ENCODE measurements at places on chromosomes 13 and 19.

DNA sequence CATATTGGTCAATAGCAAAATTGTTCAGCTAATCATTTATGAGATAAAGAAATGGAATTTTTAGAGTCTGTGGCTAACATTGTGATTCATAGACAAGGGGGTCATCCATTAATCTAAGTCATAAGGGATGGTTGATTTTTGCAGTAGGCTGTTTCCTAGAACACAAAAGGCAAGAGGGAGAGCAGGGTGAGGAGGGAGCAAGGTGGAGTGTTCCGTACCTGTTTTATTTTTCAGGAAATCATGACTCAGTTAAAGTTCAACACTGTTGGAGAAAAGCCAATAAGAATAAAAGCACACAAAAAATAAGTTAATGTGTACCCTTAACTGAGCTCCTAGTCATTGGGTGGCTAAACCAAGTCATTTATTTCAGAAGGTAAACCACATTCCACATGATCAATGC, 512.4 kb upstream of the ATXN8OS start:
- DNase-seq = no peak

GRCh38 chr19:41457241-41457640, 14.3 kb downstream of the ERICH4 start:
- no peak for DNase-seq

GRCh38 chr13:107241381-107241780, 673.4 kb upstream of the ARGLU1 start:
- DNase-seq = no peak

GRCh38 chr19:30371960-30372824, at the start of gene ZNF536:
Gene ZNF536, plus strand, starts transcription at chr19:30372384. Its CDS starts 71,179 bp downstream, at chr19:30443563.
- no peak for DNase-seq

GRCh38 chr19:46903458-46903857, 42.7 kb downstream of the ARHGAP35 start:
- DNase-seq = no peak

GRCh38 chr13:30153545-30154426, 153.6 kb downstream of the KATNAL1 start:
- DNase-seq = no peak

DNA sequence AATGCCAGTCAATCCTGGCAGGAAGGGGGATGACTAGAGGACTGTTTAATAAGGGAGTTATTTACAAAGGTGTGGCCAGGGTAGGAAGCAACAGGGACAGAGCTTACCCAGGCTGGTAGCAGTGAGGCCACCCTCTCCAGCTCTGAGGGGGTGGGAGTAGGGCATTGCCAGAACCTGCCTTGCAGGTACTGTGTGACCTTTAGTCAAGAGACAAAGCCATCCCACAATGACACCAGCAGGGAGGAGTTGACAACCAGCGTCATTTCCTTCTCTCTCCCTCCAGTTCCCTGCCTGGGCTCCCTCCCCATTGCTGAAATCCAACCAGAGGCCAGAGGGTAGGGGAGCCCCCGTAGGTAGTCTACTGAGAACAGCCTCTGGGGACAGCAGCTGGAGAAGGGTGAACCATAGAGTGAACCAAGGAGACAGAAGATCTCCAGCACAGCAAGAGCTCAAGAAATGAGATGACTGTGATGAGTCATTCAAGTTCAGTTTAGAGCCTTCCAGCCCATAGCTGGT, 33.3 kb upstream of the SPATA13 start:
- DNase-seq = no peak

Data from activated CD4-positive, alpha-beta T cell treated with anti-CD3 and anti-CD28 coated beads, Interleukin-2, amount 50 U/mL, for 24 hours (primary cell).